T-helper 17 cell (primary cell): ENCODE measurements at places on chromosomes 1 and 21. TPM values are rescaled to one million over a fixed set of nuclear protein-coding genes. Genes with fewer than 3 reads are reported as not detected.

GRCh38 chr1:23521588-23521987 is 9.4 kb downstream of the E2F2 start:
- peaks cover 2% of the 10 kb centered on the region for H3K36me3 ChIP-seq
- DNase-seq, result no peak
- no peaks in the 10 kb centered on the region for H3K27me3 ChIP-seq
- peaks cover 26% of the 10 kb centered on the region for H3K4me1 ChIP-seq

The FMO5 gene
- total RNA-seq, result 1.9 TPM

- H3K4me3 ChIP-seq, result no peak overlapping the region
- no peaks in the 10 kb centered on the region for H3K27me3 ChIP-seq
- H3K27ac ChIP-seq, result no peak overlapping the region
These were observed 165.0 kb upstream of the IRF2BP2 start for GRCh38 chr1:234774971-234775370.

- H3K27me3 ChIP-seq, result no peaks in the 10 kb centered on the region
- H3K36me3 ChIP-seq, result no peaks in the 10 kb centered on the region
- H3K4me3 ChIP-seq, result peak overlapping the region; percentile 66
- peaks cover 33% of the 10 kb centered on the region for H3K4me1 ChIP-seq
- DNase-seq, result no peak
These were observed 8.6 kb upstream of the FCMR start for GRCh38 chr1:206930210-206930798.

GRCh38 chr1:150257624-150258585 is at the start of gene CA14:
Gene CA14, plus strand, starts transcription at chr1:150257774. Its CDS starts 355 bp downstream, at chr1:150258129.
- peaks cover 2% of the 10 kb centered on the region for H3K36me3 ChIP-seq
- DNase-seq, result no peak
- peaks cover 15% of the 10 kb centered on the region for H3K4me1 ChIP-seq
- H3K27ac ChIP-seq, result no peak within 1 kb of the TSS
- peak within 1 kb of the TSS; percentile 19 for H3K4me3 ChIP-seq

The MPL gene
- total RNA-seq, result 0.94 TPM

DNA sequence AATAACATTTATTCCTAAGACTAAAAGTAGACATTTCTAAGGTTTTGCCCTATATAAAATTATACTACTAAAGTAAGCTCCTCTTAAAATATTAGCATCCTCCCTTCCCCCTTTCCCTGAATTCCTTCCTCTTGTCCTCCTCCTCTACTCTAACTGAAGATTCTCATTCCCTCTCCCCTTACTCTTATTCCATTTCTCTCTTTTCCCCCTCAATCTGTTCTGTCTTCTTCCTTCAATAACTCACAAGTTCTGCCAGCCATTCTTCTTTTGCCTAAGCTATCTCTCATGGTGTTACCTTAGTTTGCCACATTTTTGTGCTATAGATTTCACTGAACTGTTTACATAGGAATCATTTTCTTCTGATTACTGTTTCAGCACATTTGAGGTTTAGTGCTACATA is 10.7 kb downstream of the LRIF1 start:
- H3K36me3 ChIP-seq, result peaks cover 6% of the 10 kb centered on the region
- no peak overlapping the region for H3K4me3 ChIP-seq
- no peaks in the 10 kb centered on the region for H3K4me1 ChIP-seq
- H3K27me3 ChIP-seq, result no peaks in the 10 kb centered on the region

- H3K36me3 ChIP-seq, result no peaks in the 10 kb centered on the region
- H3K4me3 ChIP-seq, result peak overlapping the region; percentile 16
- DNase-seq, result no peak
These were observed 722 bp downstream of the LHX8 start for GRCh38 chr1:75134647-75135572.

DNA sequence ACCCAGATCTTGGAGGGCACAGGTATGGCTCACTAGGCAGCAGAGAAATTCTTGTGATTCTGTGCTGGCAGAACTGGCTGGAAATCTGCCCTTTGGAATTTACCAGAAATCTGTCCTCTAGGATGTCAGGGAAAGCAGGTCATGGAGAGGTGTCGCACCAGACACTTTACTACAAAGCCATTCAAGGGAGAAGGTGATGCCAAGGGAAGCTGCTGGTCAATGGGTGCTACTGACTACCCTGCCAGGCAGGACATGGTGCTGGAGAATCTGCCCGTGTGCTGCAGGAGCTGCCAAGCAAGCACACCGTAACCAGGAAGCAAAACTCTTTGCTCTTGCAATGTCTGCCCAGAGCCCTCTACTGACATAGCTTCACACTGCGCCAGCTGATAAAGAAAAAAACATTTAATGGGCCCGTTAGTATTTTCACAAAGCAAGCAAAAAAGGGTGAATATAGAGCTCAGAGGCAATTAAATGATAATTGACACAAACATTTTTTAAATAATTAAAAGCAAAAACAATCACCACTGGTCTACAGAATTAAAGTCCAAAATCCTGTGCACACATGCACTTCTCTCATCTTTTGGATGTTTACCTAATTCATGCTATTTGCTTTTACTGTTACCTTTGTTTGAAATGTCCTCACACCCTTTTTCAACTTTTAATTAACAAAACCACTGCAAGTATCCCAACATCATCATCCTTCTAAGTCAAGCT is 7.2 kb upstream of the FBXO28 start:
- DNase-seq, result no peak
- H3K27ac ChIP-seq, result no peak overlapping the region
- H3K36me3 ChIP-seq, result peaks cover 9% of the 10 kb centered on the region
- H3K4me1 ChIP-seq, result peaks cover 9% of the 10 kb centered on the region
- peaks cover 32% of the 10 kb centered on the region for H3K27me3 ChIP-seq

The PRRX1 gene
- total RNA-seq, result not detected

- H3K4me3 ChIP-seq, result no peak overlapping the region
- no peaks in the 10 kb centered on the region for H3K36me3 ChIP-seq
- peaks cover 6% of the 10 kb centered on the region for H3K27me3 ChIP-seq
- no peak for DNase-seq
- H3K27ac ChIP-seq, result no peak overlapping the region
These were observed 17.3 kb upstream of the B3GALT5 start for GRCh38 chr21:39595465-39595864.

- no peaks in the 10 kb centered on the region for H3K4me1 ChIP-seq
- no peaks in the 10 kb centered on the region for H3K36me3 ChIP-seq
- H3K27me3 ChIP-seq, result peaks cover 40% of the 10 kb centered on the region
- H3K4me3 ChIP-seq, result no peak overlapping the region
These were observed 334.8 kb upstream of the KAZN start for GRCh38 chr1:14263671-14264070.

The TCHHL1 gene
- not detected for total RNA-seq

The LEFTY1 gene
- total RNA-seq, result 0.68 TPM

DNA sequence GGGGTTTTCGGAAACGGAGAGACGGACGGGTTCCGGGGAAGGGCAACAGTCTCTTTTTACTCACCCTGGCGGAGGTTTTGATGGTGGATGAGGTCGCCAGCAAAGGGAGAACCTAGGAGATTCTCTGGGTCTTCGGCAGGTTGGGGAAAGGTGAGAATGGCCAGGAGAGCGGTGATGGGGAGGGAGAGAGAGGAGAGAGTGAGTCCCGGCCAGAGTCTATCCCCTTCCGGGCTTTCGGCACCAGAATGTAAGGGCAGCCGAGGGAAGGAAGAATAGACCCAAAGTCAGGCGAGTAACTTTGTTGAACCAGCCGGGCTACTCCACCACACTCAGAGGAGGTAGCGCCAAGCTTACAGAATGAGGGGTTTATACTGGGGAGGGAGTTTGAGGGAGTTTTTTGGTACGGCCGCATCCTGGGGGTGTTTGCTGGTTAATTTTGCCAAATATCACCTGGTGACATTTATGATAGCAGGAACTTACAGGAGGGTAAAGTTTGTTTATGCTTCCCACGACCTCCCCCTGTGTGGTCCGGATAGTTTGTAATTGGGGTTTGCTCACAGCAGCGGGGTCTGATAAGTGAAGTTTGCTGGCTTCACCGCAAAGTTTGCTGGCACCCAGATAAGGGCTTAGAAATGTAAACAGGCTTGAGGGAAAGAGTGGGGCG is 141.1 kb upstream of the ETV3 start:
- H3K4me1 ChIP-seq, result no peaks in the 10 kb centered on the region
- DNase-seq, result no peak
- peaks cover 29% of the 10 kb centered on the region for H3K27me3 ChIP-seq
- no peak overlapping the region for H3K4me3 ChIP-seq
- H3K36me3 ChIP-seq, result peaks cover 3% of the 10 kb centered on the region

DNA sequence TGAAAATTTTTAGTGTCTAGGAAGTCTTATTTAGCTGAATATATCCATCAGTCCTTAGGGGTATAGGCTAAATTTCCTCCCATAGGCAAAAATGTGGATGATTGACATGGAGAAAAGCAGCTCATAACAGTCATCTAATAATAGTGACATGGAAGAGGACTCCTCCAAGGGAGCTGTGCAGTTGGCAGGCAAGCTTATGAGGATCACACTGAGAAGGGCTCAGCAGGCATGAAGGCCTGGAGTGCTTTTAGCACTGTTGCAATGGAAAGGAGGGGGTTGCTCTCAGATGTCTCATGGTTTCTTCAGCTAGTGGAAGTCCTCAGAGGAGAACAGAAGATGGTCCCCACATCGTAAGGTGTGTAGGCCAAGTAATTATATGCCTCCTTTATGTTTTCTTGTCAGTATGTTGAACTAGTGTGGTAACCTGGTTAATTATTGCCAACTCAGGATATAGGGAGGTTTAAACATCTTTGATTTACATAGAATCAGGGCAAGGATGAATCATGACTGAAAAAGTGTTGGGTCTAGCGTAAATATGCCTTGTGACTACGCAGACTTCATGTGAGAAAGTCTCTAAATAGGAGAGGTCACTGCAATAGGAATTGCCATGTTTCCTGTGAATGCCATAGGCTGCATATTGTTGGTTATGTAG is 18.9 kb downstream of the VN1R5 start:
- H3K27ac ChIP-seq, result no peak overlapping the region
- no peaks in the 10 kb centered on the region for H3K27me3 ChIP-seq
- H3K36me3 ChIP-seq, result no peaks in the 10 kb centered on the region
- no peaks in the 10 kb centered on the region for H3K4me1 ChIP-seq
- DNase-seq, result no peak

DNA sequence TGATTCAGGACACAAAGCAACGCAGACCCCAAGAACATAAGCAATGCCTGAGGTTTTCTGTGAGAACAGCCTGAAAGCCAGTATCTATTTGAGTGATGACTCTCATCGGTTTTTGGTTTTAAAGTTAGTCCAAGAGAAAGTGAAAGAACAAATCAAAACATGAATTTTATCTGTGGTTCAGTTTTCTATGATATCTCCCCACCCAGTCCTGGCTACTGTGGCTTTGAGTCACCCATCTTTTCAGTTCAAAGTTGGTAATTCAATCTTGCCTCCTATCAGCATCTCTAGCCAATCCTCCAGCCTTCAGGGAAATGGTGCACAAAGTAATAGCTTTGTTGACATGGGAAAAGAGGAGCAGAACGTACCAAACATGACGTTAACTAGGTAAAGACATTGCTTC is 40.5 kb upstream of the KRTAP19-8 start:
- H3K36me3 ChIP-seq, result peaks cover 4% of the 10 kb centered on the region
- DNase-seq, result no peak
- H3K4me1 ChIP-seq, result peaks cover 9% of the 10 kb centered on the region
- no peak overlapping the region for H3K4me3 ChIP-seq
- H3K27me3 ChIP-seq, result peaks cover 14% of the 10 kb centered on the region

The KCNJ6 gene
- total RNA-seq, result not detected

The AVPR1B gene
- total RNA-seq, result not detected

- H3K36me3 ChIP-seq, result peaks cover 2% of the 10 kb centered on the region
- no peak overlapping the region for H3K27ac ChIP-seq
- no peak for DNase-seq
- H3K4me3 ChIP-seq, result no peak overlapping the region
These were observed 113.9 kb downstream of the CAPN8 start for GRCh38 chr1:223551610-223552009.

The LRRC71 gene
- total RNA-seq, result not detected

DNA sequence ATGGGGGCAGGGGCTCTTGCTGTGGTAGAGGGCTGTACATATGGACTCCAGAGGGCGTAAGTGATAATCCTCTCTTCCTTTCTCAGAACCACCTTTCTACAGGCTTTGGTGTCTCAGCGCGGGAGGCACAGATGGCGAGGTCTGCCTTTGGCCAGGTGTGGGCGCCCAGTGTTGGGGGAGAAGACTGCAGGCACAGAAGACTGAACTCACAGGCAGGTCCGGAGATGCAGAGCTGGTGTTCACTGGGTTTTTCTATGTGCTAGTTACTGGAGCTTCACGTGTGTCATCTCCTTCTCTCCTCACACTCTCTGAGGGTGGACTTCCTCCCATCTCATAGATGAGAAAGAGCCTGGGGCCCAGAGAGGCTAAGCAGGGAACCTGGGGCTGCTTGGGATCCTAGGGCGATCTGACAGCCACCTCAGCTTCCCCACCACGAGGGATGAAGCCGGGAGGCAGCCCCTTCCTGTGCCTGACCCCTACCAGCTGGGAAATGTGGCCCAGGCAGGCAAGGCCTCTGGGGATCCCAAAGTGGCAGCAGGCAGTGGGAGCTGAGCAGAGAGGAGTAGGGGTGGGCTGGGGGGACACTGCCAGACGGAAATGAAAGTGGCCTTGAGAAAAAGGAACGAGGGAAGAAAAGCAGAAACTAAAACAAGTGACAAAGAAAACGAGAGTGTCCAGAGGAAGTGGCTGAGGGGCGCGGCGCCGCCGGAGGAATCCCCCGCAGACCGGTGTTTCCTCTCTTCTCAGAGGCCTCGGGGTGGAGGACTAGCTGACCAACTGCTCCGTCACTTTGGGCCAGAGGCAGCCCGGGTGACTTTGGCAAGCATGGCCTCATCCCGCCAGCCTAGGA is 191.6 kb downstream of the HIVEP3 start:
- H3K36me3 ChIP-seq, result no peaks in the 10 kb centered on the region
- peak overlapping the region; percentile 77 for H3K4me3 ChIP-seq
- H3K27me3 ChIP-seq, result no peaks in the 10 kb centered on the region
- DNase-seq, result no peak
- peaks cover 39% of the 10 kb centered on the region for H3K4me1 ChIP-seq

GRCh38 chr1:27225621-27226020 is 8.8 kb upstream of the WDTC1 start:
- no peak overlapping the region for H3K4me3 ChIP-seq
- H3K36me3 ChIP-seq, result peaks cover 2% of the 10 kb centered on the region
- H3K27ac ChIP-seq, result no peak overlapping the region
- DNase-seq, result no peak
- no peaks in the 10 kb centered on the region for H3K27me3 ChIP-seq
- H3K4me1 ChIP-seq, result no peaks in the 10 kb centered on the region

- H3K4me1 ChIP-seq, result peaks cover 22% of the 10 kb centered on the region
- DNase-seq, result peak; percentile 35
- no peaks in the 10 kb centered on the region for H3K36me3 ChIP-seq
These were observed 107.3 kb upstream of the RUNX3 start for GRCh38 chr1:25037174-25038074.

The SAMSN1 gene
- 33.7 TPM for total RNA-seq

DNA sequence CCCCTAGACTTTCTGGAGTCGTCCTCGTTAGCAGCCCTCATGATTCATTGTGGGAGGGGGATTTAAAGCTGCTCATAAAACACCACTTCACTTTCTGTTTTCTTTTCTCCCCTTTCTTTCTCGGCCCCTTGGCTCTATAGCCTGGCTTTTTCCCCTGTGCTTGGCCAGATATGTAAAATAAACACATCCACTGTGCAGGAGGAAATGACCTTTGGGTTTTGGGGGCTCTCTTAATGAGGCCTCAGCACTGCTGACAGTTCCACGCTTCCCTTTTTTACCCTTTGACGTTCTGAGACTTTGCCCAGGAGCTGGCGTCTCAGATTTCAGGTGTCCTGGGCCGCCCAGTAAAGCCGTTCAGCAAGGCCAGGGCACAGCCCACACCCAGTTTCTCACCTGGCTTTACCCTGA is 65.7 kb downstream of the RUNX3 start:
- no peak overlapping the region for H3K4me3 ChIP-seq
- no peak for DNase-seq
- H3K27me3 ChIP-seq, result peaks cover 34% of the 10 kb centered on the region
- H3K36me3 ChIP-seq, result no peaks in the 10 kb centered on the region
- H3K27ac ChIP-seq, result no peak overlapping the region

The FNDC5 gene
- not detected for total RNA-seq
